Anterior cingulate cortex (tissue), 58 donors: ENCODE measurements at places on chromosomes 1 and 21.

GRCh38 chr21:43578677-43579303 lies 80.5 kb downstream of the HSF2BP start:
- DNase-seq, result no peak

DNA sequence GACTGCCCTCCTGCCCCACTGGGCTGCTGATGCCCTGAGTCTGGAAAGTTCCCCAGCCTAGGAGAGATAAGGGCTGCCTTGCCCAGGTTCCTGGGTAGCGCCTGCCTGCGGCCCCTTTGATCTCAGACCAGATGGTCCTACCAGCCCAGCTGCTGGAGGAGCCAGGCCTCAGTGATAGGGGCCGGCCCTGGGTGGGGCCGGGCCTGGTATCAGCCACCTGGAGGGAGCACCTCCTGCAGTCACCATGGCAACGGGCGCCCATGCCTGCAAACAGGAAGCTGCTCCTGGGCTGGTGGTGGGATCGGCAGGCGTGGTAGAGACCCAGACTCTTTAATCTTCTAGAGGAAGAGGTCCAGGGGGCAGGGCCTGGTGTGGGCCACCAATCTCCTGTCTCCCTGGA lies 119.7 kb upstream of the WNT4 start:
- DNase-seq, result no peak

GRCh38 chr1:40553017-40553416 lies 21.6 kb downstream of the ZNF684 start:
- DNase-seq, result no peak

DNA sequence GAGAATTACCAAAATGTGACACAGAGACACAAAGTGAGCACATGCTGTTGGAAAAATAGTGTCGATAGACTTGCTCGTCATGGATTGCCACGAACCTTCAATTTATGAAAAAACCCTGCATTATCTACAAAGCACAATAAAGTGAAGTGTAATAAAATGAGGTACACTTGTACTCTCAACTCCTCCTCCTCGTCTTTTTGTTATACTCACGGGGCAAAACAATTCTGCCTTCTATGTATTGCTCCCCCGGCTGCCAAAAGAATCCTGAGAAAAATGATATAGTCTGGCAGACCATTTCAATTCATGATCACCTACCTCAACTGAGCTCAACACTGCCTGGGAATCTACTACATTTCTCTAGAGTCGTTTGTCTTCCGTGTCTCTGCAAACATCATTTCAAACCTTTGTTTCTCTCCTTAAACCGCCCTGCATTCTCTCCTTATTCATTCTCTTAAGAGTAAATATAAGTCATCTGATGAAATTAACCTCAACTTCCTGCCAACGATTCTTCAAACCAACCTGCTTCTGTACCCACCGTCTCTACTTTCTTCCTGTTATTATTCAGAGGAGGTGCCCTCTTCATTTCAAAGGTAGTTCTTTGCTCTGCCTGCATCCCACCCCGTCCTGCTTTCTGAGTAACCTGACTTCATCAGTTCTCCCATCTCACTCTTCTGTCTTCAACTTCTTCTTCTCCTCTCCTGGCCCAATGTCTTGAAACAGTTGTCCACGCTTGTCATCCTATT lies 12.9 kb upstream of the IL19 start:
- no peak for DNase-seq

DNA sequence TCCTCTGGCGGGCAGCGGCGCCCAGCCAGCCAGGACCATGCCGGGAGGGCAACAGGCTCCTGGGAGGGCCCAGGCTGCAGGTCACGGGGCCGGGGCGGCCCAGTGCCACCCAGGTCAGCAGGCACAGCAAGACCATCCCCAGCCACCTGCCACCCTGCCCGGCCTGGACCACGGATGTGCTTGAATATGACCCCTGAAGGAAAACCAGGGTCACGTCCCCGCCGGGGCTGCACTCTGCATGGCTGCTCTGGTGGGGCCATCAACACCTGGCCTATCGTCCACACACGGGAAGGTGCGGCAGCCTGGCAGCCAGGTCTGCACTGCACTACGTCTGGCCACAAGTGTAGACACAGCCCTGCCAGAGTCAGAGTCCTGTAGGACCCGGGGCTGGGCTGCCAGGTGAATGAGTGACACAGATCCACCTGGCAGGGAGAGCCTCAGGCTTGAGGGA lies 6.9 kb downstream of the WNT9A start:
- no peak for DNase-seq

DNA sequence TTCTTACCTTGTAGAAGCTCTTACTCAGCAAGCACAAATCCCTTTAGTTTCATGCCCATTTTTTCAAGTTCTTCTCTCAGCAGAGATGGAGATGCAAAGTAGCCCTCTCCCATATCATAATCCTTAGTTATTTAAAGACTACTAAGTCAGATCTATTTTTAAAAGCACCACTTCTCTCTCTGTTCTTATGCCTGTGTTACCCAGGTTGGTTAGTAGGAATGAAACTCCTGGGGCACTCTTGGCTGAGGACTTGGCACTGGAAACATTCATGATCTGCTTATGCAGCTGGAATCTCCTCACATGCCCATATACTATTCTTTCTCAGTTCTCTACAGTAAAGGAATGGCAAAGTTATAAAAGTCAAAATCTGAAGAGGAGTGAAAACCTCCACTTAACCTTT lies 51.9 kb upstream of the PPP2R5A start:
- DNase-seq, result no peak

GRCh38 chr1:230268371-230269170 lies 157.6 kb downstream of the PGBD5 start:
- DNase-seq, result no peak

- DNase-seq, result no peak
Measured at GRCh38 chr1:172308142-172308541, 112.3 kb upstream of the C1orf105 start.

DNA sequence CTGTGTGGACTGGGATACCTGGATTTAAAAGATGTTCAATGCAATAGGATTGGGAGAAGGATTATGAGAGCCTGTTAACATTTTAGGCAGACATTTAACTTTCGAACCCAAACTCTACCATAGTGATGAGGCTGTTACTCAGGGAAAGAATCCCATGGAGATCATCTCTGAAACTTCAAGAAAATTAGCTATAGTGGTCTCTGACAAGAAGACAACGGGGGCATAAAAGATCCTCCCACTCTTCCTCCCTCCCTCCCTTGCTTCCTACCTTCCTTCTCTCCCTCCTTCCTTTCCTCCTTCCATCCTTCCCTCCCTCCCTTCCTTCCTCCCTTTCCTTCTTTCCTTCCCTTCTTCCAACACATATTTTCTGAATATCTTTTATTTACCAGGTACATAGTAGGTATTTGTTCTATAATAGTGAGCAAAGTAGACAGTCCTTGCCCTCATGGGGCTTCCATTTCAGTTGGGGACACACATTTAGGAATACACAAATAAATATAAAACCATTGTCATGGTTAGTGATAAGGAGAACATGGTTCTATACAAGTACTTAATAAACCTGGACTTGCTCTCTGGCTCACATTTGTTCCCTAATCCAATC lies 143.2 kb downstream of the ATP6V1G3 start:
- DNase-seq, result no peak

DNA sequence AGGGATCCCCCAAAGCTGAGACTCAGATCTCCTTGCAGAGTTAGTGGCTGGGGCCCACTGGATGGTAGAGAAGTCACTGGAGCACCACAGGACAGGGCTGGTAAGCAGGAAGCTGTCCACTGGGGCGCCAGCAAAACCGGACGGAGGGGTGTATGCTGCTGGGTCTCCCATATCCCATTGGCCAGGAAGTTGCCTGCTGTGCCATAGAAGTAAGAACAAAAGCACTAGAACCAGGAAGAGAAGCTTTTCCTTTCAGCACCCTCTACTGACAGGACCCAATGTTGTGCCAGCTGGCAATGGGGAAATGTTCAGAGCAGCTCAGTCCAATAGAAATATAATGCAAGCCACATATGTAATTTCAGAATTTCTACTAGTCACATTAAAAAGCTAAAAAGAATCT lies 146.6 kb downstream of the SPATA46 start:
- DNase-seq, result no peak

DNA sequence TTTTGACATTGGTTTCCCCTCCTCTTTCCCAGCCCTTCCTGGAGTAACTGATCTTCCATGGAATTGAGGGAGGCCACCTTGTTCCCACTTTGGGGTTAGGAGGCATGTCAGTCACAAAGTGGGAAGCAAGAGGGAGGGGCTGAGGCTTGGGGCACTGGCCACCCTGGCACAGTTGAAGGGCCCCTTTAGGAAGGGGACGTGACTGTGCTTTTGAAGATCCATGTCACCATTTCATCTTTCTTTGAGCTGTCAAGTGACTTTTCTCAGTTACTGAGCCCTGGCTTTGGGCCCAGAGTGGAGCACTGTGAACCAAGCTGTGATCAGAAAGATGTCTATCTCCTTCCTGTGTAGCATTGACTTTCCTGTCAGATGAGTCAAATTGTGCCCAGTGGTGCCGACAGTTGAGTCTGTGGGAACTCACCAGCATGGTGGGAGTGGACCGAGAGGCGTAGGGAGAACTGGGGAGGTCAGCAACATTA lies 38.5 kb upstream of the TDRD10 start:
- DNase-seq, result no peak

DNA sequence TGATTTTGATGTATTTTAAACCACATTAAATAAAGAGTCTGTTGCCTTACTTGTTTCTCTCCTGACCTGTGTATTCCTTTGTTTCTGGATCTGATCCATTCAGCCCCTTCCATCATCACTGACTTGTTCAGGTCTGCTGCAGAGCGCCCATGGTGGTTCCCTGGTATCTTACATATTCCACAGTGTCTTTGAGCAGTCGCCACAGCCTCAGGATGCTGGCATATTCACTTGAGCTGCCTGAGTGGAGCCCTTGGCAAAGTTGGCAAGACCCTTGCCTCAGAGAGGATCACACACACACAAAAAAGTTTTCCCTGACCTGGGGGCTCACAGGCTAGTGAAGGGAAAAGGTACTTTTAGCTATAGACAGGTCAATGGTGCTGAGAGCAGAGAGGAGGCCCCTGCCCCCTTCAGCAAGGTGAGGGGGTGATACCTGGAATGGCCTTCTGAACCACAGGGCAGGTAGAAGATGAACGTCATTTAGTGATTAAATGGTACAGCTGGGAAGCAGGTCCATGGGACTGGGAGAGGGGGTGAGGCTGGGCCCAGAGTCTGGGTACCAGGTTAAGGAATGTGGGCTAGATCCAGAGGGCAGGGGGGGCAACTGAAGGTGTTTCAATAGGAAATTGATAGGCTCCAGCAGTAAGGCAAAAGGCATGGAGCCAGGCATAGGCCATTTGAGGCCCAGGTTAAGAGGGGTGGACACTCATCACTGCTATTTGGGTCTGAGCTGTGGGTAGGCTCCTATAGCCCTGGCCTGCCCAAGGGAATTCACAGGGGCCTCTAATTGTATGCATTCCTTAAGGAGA lies 2.0 kb upstream of the CCDC28B start:
- DNase-seq, result no peak

DNA sequence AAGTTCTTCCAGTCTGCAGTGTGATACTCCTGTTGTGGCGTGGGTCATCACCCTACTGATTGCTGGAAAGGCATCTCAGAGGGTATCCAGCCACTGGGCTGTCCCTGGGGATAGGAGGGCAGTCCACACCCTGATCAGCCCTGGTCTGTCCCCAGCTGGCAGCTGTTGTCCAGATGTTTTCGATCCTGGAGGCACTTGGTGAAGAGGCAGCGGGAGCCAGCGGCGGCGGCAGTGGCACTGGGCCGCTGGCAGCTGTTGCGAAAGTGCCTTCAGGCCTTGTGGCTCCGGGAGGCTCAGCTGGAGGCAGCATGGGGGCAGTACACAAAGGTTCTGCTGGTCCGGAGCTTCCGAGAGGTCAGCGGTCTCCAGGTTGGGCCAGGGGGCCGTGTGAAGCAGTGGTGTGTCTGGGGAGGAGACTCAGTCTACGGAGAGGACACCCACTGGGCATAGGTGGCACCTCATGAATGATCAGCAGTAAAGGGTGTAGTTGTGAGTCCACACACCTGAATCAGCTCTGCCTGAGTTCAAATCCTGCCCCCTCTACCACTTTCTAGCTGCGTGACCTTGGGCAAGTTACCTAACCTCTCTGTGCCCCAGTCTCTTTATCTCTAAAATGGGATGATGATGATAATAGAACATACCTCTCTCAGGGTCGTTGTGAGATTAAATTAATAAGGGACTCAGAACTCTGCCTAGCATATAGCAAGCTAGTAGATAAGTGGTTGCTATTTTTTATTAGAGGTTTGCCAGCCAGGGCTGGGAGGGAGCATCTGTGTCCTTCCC lies 6.1 kb downstream of the C1orf167 start:
- no peak for DNase-seq

DNA sequence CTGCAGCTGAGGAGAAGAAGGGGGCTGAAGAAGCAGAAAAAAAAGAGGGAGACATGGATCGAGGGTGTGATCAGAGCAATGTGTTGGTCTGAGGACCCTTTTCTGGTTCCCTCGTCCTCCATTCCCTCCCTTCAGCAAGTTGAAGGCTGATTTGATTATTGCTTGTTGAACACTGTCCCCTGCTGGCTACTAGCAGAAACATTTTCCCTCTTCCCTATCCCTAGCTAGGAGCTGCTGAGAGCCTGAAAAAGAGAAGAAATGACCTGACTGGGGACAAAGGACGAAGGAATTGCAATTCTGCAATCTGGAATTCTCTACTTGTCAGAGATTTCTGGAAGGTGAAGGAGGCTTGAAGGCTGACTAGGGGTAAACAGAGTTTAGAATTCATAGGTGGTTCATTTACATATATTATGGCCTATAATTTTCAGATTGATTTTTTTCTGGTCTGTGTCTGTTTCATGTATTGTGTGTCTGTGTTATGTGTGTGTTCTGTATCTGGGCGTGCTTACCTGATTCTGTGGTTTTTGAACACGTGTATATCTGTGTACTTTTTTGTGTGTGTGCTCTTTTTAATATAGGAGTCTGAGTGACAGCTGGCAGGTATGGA lies 9.8 kb downstream of the NHLH1 start:
- DNase-seq, result no peak

GRCh38 chr1:17576519-17576853 lies 37.0 kb downstream of the ARHGEF10L start:
- no peak for DNase-seq

DNA sequence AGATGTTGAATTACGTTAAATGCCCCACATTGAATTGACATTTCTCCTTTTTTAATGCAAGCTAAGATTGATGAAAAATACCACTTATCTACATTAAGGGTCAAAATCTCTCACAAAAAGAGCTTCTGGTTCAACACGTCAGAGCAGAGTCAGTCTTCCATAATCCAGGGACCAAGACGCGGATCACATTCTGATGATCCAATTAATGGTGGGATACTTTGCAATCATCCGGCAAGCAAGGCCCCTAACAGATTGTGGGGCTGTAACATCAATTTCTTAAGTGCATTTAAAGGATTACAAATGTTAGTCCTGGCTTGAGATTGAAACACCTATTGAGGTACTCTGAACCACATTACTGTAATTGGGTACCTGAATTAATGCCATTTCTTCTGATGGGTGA lies 120.2 kb upstream of the ESRRG start:
- DNase-seq, result no peak

DNA sequence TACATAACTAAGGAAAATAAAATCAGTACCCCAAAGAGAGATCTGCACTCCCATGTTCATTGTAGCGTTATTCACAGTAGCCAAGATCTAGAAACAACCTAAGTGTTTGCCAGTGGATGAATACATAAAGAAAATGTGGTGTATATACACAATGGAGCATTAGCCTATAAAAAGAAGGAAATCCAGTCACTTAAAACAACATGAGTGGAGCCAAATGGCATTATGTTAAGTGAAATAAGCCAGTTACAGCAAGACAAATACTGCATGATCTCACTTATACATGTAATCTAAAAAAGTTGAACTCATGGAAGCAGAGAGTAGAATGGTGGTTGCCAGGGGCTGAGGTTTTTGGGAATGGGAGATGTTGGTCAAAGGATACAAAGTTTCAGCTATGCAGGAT lies 508.3 kb upstream of the B3GALT2 start:
- DNase-seq, result no peak

- no peak for DNase-seq
Measured at GRCh38 chr1:154556422-154556821, 2.0 kb downstream of the UBE2Q1 start.
